ENCODE measurements at places on chromosomes 1 and 21.

DNA sequence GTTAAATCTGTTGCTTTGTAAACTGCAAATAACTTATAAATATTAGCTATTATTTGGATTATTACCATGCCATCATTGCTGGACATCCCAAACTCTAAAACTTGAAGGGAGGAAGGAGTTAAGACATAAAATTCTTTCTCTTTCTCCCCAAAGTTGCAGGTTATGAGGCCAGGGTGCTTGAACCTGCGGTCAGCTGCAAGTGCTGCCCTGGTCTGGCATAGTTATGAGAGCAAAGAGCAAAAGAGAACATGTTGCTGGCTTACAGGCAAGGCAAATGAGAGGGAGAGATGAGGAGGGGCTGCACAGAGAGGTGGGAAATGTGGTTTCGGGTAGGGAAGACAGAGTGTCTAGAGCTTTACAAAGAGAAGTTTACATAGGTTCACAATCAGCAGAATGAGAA is 30.8 kb downstream of the GADD45A start:
- no peak for DNase-seq

DNA sequence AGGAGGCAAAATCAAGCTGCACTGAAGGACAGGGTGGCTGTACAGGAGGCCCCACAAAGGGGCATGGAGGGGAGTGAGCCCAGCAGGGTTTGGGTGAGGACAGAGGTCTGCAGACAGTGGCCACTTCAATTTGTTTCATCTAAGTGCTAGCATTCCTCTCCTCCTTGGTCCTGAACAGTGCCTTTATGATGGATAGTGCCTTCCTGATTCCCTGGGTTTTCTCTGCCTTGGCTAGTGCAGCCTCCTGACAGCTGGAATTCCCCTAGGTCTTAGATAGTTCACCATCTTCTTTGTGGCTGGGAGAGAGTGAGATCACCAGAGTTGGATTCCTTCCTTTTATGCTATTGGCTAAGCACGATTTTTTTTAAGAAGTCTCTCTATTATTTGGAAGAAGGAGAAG is 3.8 kb upstream of the HPCAL4 start:
- no peak for DNase-seq

- no peak for DNase-seq
Observed at GRCh38 chr1:162919034-162919433, 58.1 kb upstream of the CCDC190 start.

- DNase-seq: peak; percentile 23
Observed at GRCh38 chr21:43743947-43744346, 25.0 kb downstream of the PDXK start.

GRCh38 chr1:8302081-8302956 is 15.6 kb upstream of the SLC45A1 start:
- no peak for DNase-seq

- DNase-seq: no peak
Observed at GRCh38 chr21:22450507-22450906, 1452.3 kb downstream of the NCAM2 start.

- no peak for DNase-seq
Observed at GRCh38 chr1:210294999-210295745, 33.5 kb upstream of the HHAT start.

GRCh38 chr1:174167265-174167803 is 8.0 kb downstream of the RABGAP1L start:
- DNase-seq: no peak

GRCh38 chr1:154154053-154154452 is 820 bp downstream of the NUP210L start:
- DNase-seq: no peak

DNA sequence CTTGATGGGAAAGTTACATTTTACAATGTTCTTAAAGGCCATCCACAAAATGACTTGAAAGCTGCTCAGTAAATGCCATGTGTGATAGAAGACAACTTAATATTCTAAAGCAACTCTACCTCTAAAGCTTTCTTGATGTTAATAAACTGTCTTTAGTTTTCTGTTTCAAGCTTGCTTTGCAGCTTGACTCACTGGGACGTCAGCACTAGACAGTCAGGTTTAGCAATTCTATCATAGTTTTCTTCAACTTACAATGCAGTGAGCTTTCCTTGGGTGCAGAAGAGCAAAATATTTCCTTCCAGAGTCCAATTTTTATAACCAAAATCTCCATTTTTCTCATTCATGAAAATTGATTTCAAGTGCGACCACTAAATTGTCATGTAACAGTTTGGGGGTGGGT is 273.1 kb downstream of the NTNG1 start:
- DNase-seq: no peak

- no peak for DNase-seq
Observed at GRCh38 chr21:35201799-35202198, 152.7 kb upstream of the RUNX1 start.

DNA sequence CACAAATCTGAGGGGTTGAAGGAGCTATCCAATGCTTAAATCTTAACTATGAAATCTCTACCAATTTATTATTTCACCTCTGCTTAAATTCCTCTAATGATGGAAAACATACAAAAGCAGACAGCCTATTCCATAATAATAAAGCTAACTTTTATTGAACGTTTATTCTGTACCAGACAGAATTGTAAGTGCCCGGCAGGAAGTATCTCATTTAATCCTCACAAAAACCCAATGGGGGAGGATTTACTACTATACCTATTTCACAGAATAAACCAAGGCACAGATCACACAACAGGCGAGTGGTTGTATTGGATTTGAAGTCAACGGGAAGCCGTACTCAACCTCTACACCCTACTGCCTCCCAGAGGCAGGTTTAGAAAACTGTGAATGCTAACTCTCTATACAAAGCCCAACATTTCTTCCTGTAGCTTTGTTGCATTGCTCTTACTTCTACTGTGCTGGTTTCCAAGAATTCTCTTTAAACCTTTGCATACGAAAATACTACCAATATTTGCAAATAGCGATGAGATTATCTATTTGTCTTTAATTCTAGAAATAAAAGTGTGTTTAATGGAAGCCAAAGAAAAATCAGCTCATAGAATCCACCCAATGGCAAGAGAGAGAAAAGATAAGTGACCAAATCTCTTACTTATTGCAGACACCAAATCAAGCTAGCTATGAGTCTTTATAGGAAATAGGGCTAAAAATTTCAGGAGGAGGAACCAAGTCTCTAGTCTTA is 33.5 kb upstream of the C1orf53 start:
- DNase-seq: peak; percentile 4

DNA sequence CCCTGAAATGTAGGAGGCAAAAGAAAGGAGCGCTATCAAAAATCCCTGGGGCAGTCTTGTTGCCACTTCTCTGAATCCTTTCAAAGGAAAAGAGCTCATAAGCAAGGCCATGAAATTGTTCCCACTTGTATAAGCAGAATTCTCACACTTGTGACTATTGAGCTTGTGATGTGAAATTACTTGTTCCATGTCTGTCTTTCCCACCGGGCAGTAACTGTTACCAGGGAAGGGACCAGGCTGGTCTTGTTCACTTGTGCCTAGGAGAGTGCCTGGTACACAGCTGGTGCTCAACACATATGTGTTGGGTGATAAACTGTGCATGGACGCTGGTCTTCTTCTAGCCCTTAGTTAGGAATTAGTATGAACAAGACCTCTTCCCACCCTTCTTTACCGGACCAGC is 150.6 kb downstream of the CDC7 start:
- DNase-seq: no peak

GRCh38 chr1:185345913-185346720 is 29.1 kb upstream of the IVNS1ABP start:
- no peak for DNase-seq

DNA sequence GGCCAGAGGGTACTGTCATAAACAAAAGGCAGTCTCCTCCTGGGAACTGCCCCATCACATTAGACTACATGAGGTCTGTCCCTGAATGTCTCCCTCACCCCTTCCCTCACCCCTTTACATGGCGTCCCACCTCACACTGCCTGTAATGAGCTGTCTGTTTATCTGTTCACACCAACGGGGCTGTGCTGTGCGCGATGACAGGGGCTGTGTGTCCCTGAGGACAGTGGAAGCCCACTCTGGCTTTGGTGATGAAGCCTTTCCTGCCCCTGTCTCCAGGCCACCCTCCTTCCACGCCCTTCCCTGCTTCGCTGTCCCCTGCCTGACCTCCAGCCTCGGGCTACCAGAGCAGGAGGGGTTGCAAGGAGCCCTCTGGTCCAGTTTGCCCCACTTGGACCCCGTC is 22.7 kb downstream of the RHBG start:
- no peak for DNase-seq

DNA sequence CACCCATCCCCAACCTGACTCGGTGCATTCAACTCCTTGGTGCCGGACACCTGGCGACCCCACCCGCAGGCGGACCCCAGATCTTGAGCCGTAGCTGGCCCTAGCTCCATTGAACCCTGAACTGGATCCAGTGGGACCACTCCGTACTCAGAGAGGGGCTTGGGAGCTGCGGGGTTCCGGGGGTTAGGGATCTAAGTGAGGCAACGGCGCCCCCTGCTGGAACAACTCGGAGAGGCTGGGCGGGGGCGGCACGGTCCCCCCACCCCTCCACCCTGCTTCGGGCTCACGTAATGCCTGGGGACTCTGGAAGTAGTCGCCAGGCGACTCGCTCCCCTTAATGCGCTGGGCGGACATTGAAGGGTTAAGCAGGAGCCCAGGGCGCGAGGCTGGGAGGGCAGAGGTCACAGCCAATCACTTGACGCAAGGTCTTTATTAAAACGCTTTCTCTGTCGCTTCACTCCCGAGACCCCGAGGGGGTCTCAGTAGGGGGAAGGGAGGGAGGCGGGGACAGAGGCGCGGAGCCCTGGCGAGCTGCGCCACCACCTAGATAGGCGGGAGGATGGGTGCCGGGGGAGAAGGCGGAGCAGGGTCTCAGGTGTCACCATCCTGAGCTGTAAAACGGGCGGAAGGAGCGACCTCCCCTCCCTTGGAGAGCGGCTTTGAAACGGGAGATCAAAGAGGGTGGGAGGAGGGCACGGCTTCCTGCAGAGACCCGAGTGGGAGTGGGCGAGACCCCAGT is 704 bp upstream of the CRABP2 start:
- DNase-seq: peak; percentile 27

GRCh38 chr21:29546071-29546470 is 247.3 kb downstream of the BACH1 start:
- DNase-seq: no peak

- DNase-seq: no peak
Observed at GRCh38 chr1:63624911-63625310, 31.7 kb downstream of the PGM1 start.

DNA sequence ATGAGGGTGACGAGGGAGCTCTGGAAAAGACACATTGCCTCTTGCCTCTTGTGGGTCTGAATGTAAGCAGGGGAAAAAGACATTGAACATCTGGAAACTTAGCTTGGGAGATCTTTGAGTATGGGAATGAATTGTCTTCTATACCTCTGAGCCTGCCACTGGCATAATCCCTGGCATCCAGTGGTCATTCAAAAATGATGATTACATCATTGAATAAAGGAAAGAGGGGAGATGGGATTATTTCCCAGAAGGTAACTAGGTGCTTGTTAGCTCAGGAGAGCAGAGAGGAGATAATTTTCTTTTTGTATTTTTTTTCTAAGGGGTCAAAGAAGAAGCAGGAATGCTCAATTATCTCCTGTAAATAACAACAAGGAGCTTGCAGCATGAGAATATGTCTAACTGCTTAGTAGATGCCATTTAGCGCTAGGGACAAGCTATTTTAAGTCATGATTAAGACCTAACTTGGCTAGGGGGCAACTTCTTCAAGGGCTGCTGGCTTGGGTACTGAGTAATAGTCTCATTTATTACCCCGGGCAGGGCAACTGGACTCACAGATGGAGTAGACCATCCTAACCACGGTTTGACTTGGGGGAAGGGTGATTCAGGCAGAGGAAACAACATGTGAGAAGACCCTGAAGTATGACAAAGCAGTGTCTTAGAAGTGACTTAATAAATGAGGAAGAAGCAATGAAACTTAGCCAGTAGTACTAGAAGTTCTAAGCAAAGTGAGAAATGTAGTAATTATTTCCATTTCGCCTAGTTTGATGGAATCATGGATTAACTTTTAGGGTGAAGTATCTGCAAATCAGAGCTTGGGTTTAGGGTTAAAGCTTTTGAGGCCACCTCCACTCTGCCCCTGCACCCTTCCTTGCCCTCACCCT is 11.0 kb upstream of the XCL2 start:
- DNase-seq: no peak

GRCh38 chr1:154326546-154327465 is 1.5 kb downstream of the ATP8B2 start:
- DNase-seq: peak; percentile 67

GRCh38 chr21:25700741-25701140 is 34.0 kb downstream of the ATP5PF start:
- no peak for DNase-seq

DNA sequence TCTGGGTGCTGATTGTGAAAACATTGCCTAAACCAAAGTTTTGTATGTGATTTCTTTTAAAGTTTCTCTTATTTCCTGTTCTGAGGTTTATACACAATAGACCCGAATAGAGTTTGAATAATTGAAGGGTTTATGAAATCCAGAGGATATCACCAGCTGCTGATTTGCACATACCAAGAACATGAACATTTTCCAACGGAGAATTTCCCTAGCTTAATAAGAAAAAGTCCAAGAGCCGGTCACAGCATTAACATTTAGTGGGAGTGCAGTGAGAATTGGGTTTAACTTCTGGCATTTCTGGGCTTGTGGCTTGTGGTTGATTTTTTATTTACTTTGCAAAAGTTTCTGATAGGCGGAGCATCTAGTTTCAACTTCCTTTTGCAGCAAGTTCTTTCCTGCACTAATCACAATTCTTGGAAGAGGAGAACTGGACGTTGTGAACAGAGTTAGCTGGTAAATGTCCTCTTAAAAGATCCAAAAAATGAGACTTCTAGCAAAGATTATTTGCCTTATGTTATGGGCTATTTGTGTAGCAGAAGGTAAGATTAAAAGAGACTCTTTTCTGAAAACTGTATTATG is at the start of gene CFH:
CFH (plus strand) TSS at position 407 of the 579 bp plus-strand sequence; CDS start at position 482, 75 bp downstream.
- DNase-seq: no peak

DNA sequence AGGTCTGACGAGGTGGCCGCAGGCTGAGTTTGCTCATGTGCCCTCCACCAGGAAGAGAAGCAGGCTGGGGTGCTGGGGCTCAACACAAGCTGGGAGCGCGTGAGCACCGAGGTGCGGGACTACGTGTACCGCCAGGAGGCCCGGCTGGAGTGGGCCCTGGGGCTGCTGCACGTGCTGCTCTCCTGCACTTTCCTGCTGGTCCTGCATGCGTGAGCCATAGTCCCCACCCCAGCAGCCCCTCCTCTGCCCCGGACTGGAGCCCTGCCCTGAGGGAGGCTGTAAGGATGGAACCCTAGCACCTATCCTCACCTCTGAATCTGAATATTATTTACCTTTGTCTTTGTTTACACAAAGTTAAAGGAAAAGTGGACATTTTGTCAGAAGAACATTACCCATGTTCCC is 7.8 kb upstream of the ADAM15 start:
- DNase-seq: no peak

DNA sequence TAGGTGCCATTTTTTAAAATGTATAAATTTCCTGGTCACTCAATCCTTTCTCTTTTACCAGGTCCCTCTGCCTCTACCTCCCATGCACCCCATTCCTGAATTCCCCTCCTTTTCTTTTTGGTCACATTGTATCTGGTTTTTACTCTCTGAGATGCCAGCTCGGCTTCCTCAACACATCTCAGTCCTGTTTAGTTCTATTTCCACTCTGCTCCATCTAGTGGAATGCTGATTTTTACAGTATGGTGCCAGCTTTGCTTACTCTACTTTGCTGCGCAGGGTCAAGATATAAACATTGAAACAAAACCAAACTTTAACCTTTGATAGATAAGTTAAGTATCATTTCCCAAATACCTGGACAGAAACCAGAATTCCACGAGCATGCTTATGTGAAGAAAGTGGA is 96.0 kb downstream of the ESRRG start:
- no peak for DNase-seq
